ENCODE measurements at places on chromosomes 3 and 15.

GRCh38 chr3:124048967-124049798, 57.3 kb upstream of the ROPN1 start:
- no peak for DNase-seq

- DNase-seq = no peak
Observed at GRCh38 chr3:127391436-127392155, 103.8 kb upstream of the PRR20G start.

DNA sequence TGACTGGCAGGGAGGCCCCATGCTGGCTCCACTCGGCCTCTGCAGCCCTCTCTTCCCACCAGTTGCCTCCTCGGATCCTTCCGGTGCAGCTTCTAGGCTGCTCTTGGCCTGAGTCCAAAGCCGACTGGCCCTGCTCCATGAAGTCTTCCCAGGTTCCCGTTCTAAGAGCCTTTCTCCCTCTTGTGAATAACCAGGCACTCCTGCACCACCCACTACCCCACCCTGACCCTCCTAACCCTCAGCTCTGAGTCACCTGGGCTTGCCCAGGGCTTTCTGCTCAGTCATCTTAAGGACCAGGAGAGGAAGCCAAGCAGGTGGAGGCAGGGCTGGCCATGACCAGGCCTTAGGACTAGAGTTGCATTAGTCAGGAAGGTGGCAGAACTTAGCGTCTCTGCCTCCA, 28.1 kb upstream of the CNBP start:
- DNase-seq = no peak

DNA sequence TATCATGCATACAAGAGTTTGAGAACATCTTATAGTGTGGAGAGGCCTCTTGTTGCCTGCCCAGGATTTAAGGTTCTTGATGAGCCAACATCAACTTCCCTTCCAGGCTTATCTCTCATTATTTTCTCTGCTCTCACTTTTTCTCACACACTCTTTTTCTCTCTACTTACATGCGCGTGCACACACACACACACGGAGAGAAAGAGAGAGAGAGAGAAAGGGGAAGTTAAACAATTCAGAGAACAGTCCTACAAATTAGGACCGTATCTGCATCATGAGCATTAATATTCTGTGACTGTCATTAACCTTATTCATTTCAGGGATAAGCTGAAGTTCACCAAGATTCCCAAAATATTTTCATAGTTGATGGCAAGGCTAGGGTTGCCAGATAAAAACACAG, 269.0 kb downstream of the ZNF621 start:
- no peak for DNase-seq

DNA sequence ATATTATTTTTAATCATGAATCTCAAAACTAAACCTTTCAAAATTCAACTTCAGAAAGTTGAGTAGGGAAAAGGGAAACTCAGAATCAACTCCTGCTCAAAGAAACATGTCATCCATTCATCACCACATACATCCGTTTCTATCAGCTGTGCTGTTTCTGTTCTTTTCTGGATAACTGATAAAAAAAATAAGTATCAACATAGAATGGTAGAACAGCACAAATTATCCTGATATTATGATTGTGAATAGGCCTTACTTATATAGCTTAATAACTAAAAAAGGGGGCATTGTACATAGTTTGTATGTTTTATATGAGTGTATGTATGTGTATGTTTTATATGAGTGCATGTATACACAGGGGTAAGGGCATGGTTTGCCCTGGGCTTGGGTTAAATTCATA, 3.1 kb downstream of the TM4SF1 start:
- no peak for DNase-seq

DNA sequence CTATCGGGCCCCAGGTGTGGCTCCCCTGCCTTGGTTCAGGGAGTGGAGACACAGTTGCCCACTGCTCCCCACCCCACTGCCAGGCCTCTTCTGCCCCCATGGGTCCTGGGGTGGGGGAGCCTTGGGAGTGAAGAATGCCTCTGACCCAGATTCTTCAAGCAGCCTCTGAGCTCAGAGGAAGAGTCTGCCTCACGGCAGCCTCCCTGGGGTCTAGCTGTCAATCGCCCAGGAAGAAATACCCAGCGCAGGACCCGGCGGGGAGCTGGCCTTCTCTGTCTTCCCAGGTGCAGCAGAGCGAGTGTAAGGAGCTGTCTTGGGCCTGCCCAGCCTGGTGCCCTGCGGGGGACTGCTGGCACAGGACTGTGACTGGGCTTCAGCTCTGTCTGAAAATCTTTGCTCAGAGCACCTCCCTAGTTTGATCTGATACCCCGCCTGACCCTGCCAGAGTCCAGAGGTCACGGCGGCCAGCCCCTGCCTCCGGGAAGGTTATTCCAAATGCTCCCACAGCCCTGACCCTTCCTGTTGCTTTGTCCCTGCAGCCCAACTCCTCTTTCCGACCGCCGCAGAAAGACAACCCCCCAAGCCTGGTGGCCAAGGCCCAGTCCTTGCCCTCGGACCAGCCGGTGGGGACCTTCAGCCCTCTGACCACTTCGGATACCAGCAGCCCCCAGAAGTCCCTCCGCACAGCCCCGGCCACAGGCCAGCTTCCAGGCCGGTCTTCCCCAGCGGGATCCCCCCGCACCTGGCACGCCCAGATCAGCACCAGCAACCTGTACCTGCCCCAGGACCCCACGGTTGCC, 11.0 kb downstream of the ANKRD63 start:
- no peak for DNase-seq

Measured in activated CD4-positive, alpha-beta T cell treated with anti-CD3 and anti-CD28 coated beads, Interleukin-2, amount 50 U/mL, for 16 hours (primary cell).